Activated naive CD8-positive, alpha-beta T cell treated with anti-CD3 and anti-CD28 coated beads, Interleukin-2, amount 10 ng/mL, durations not matched to agents 7 days and 5 days (primary cell): ENCODE measurements at places on chromosomes 7 and 10. TPM values are rescaled to one million over a fixed set of nuclear protein-coding genes. Genes with fewer than 3 reads are reported as not detected.

Gene PTN
- not detected for total RNA-seq

GRCh38 chr7:111914291-111914690 is 291.9 kb downstream of the DOCK4 start:
- no peaks in the 10 kb centered on the region for H3K36me3 ChIP-seq
- no peak for DNase-seq
- H3K27ac ChIP-seq, result no peak overlapping the region
- peaks cover 2% of the 10 kb centered on the region for H3K4me1 ChIP-seq
- H3K27me3 ChIP-seq, result peaks cover 3% of the 10 kb centered on the region

Gene PDE6C
- total RNA-seq, result not detected

Gene MYL10
- not detected for total RNA-seq

Gene NAMPT
- 63.8 TPM for total RNA-seq

GRCh38 chr10:84256510-84257342 is 11.9 kb downstream of the RGR start:
- H3K4me1 ChIP-seq, result peaks cover 5% of the 10 kb centered on the region
- H3K27me3 ChIP-seq, result peaks cover 12% of the 10 kb centered on the region
- H3K36me3 ChIP-seq, result no peaks in the 10 kb centered on the region
- H3K27ac ChIP-seq, result no peak overlapping the region
- peak; percentile 59 for DNase-seq

- H3K27ac ChIP-seq, result no peak overlapping the region
- H3K4me3 ChIP-seq, result no peak overlapping the region
- no peak for DNase-seq
Observed at GRCh38 chr7:159014297-159015062, 130.2 kb downstream of the VIPR2 start.

GRCh38 chr7:158549616-158550393 is 37.8 kb downstream of the PTPRN2 start:
- no peak overlapping the region for H3K4me3 ChIP-seq
- no peaks in the 10 kb centered on the region for H3K4me1 ChIP-seq
- no peak overlapping the region for H3K27ac ChIP-seq
- H3K27me3 ChIP-seq, result no peaks in the 10 kb centered on the region
- no peaks in the 10 kb centered on the region for H3K36me3 ChIP-seq
- DNase-seq, result no peak

DNA sequence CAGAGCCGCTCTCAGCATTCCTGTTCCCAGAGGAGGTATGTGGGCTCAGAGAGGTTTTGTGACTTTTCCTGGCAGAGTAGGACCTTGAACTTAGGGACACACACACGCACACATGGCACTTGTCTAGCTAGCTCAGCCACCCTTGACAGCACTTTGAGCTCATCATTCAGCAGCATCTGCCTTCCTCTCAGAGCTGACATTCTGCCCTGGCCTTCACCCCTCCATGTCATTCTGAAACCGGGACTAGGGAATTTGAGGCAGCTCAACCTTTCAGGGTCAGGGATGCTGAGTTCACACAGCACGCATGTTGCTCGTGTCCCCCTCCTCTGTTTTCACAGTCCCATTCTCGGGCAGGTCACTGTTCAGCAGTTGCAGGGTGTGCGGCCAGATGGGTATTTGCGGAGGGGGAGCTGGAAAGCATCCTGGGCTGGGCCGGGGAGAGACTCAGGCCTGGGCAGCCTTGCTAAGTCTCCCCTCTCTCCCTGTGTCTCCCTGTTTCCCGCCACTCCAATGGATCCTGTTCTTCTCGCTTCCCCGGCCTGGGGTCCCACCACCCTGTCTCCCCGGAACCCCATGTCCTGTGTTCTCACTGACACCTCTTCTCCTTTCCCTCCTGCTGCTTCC is 78.0 kb downstream of the COL13A1 start:
- H3K27me3 ChIP-seq, result peaks cover 12% of the 10 kb centered on the region
- H3K27ac ChIP-seq, result no peak overlapping the region
- no peak overlapping the region for H3K4me3 ChIP-seq

GRCh38 chr7:127892488-127893314 is 138.5 kb downstream of the LRRC4 start:
- DNase-seq, result no peak
- H3K36me3 ChIP-seq, result peaks cover 27% of the 10 kb centered on the region
- no peak overlapping the region for H3K27ac ChIP-seq
- no peak overlapping the region for H3K4me3 ChIP-seq

- no peak overlapping the region for H3K27ac ChIP-seq
- H3K4me1 ChIP-seq, result peaks cover 43% of the 10 kb centered on the region
- H3K27me3 ChIP-seq, result no peaks in the 10 kb centered on the region
Observed at GRCh38 chr7:143299840-143300239, 11.7 kb downstream of the CASP2 start.

DNA sequence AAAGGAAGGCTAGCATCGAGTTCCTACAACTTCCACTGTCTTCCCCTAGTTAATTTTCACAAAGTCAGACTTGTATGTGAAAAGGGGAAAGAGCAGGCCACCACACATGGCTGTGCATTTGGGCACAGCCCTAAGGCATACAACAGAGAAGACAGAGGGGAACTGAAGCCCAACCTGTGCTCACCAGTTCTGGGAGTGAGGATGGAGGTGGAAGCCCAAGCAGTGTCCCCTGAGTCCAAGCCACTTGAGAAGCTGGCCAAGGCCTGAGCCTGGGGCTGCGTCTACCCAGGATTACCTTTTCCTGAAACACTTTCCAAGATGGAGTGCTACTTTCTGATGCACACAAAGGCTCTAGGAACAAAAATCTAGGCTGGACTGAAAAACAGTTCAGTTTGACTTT is 20.3 kb downstream of the GPNMB start:
- no peaks in the 10 kb centered on the region for H3K4me1 ChIP-seq
- H3K27me3 ChIP-seq, result peaks cover 5% of the 10 kb centered on the region
- H3K4me3 ChIP-seq, result no peak overlapping the region
- no peak overlapping the region for H3K27ac ChIP-seq
- DNase-seq, result no peak
- H3K36me3 ChIP-seq, result no peaks in the 10 kb centered on the region
